CD4-positive, alpha-beta memory T cell (primary cell): ENCODE measurements at places on chromosomes 13 and 19. TPM values are rescaled to one million over a fixed set of nuclear protein-coding genes. Genes with fewer than 3 reads are reported as not detected.
A peak's percentile ranks its signal among the peaks of the same experiment; 100 is the strongest.

Gene KCNJ14
- total RNA-seq = 3.6 TPM

- peak overlapping the region; percentile 24 for H3K27ac ChIP-seq
- H3K4me3 ChIP-seq = no peak overlapping the region
- H3K4me1 ChIP-seq = peaks cover 17% of the 10 kb centered on the region
- H3K27me3 ChIP-seq = no peaks in the 10 kb centered on the region
- DNase-seq = peak; percentile 31
- peaks cover 33% of the 10 kb centered on the region for H3K36me3 ChIP-seq
These were observed 26.9 kb downstream of the TMED1 start for GRCh38 chr19:10808937-10809649.

DNA sequence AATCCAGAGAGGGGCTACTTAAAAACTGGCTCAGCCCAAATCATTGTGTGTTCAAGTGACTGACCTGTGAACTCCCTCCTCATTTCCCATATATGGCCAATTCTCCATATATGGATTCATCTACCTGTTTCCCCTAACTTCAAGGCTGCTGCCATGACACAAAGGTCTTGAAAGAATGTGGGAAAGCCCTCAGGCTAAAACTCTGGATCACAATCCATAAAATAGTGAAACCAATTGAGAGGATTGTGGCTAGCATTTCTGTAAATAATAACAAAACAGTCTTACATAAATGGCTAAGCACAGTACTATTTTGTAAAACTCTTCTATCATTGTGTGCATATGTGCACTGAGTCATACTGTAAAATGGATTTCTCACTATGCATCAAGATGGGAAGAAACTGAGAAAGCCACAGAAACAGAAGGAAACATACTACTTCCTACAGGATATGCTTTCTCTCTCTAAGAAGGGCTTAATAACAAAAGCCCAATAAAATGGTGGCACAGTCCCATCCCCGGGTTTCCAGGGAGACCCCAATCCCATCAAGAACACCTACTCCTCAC, 80.5 kb downstream of the FOXO1 start:
- H3K27me3 ChIP-seq = no peaks in the 10 kb centered on the region
- H3K27ac ChIP-seq = no peak overlapping the region
- no peak overlapping the region for H3K4me3 ChIP-seq
- H3K36me3 ChIP-seq = no peaks in the 10 kb centered on the region
- peaks cover 78% of the 10 kb centered on the region for H3K4me1 ChIP-seq

Gene LGI4
- total RNA-seq = 0.72 TPM

DNA sequence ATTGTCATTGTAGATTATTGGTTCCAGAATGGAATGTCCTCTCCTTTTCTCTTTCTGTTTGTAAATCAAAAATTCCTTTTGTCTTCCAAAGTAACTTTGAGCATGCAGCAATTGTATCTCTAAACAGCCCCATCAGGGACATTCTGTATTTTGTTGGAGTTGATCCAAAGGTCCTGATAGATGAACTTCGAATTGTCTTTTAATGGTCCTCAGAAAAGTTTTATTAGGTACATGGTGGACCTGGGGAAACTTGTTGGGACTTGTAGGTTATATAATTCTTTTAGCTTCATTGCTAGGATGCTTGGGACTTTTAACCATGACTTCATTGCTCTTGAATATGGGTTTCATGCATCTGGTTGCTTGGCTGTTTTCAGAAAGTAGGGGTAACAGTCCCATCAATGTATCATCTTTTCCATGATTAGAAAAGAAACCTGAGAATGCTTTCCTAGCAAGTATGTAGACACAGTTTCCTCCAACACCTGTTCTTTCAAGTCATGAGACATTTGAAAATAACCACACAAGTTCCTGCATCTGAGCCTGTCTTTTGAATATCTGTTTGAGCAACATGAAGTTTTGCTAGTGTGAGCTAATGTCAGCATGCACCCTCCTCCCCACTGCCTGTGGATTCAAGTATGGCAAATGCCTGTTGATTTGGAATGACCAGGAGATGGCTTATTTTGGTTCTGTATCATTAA, 413.1 kb downstream of the KCNRG start:
- peaks cover 4% of the 10 kb centered on the region for H3K4me1 ChIP-seq
- no peaks in the 10 kb centered on the region for H3K36me3 ChIP-seq
- DNase-seq = no peak

DNA sequence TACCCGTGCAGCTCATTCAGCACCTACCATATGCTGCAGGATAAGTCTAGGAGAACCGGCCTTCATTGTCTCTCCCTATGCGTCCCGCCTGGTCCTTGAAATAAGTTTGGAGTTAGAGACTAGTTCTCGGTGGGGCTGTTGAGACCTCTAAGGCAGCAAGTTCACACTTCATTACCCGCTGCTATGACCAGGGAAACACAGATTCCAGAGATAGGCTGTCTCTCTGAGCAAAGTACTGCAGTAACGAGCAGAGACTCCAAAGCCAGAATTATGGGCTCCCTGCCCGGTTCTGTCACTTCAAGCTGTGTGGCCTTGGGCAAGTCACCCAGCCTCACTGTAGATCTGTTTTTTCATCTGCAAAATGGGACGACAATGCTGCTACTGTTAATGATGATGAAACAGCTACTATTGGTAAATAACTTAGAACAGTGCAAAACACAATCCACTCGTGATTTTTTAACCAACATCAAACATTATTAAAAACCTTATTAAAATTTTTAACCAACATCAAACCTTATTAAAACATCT, 184.1 kb downstream of the USP12 start:
- no peaks in the 10 kb centered on the region for H3K36me3 ChIP-seq
- no peak overlapping the region for H3K4me3 ChIP-seq
- no peak for DNase-seq
- H3K27ac ChIP-seq = no peak overlapping the region
- no peaks in the 10 kb centered on the region for H3K4me1 ChIP-seq
- H3K27me3 ChIP-seq = no peaks in the 10 kb centered on the region

GRCh38 chr13:24176351-24177101, 16.0 kb downstream of the SPATA13 start:
- no peaks in the 10 kb centered on the region for H3K36me3 ChIP-seq
- H3K4me1 ChIP-seq = no peaks in the 10 kb centered on the region
- H3K27me3 ChIP-seq = no peaks in the 10 kb centered on the region
- no peak overlapping the region for H3K27ac ChIP-seq
- no peak for DNase-seq

Gene HSD17B14
- 0.75 TPM for total RNA-seq

DNA sequence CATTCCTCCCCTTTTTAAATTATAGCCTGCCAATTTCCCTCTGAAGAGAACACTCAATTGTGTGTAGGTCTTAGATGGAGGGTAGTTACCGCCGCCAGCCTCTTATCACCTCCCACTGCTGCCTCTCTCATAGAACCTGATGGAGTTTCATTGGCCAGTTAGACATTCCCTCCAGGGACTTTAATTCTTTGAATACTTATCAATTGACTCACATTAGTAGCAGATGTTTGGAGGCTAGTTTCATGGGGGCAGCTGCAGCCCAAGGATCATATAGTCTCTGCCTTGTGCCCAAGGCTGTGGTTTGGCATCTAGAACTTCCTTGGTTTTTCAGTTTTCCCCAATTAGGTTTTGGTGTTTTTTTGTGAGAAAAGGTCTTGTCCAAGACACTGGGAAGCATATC, 318.9 kb upstream of the HTR2A start:
- H3K36me3 ChIP-seq = no peaks in the 10 kb centered on the region
- no peak overlapping the region for H3K27ac ChIP-seq
- H3K27me3 ChIP-seq = no peaks in the 10 kb centered on the region
- no peak overlapping the region for H3K4me3 ChIP-seq
- H3K4me1 ChIP-seq = no peaks in the 10 kb centered on the region
- no peak for DNase-seq

DNA sequence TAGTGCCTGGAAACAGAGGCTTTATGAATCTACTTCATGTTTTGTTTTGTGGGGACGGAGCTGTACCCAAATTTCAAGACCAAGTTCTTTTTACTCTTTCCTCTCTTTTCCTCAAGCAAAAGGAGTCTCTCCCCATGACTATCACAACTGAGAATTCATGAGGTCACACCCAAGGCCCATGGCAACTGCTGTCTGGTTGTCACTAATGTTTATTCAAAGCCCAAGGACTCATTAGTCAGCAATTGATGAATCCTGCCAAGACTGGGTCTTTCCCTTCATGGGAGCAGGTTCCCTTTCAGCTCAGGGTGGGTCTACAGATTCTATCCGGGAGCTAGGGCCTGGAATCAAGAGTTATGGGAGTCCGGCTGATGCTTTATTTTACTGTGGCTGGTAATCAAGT, 441.5 kb upstream of the PCDH20 start:
- H3K27ac ChIP-seq = no peak overlapping the region
- H3K4me1 ChIP-seq = no peaks in the 10 kb centered on the region
- no peaks in the 10 kb centered on the region for H3K27me3 ChIP-seq
- no peaks in the 10 kb centered on the region for H3K36me3 ChIP-seq
- no peak for DNase-seq

DNA sequence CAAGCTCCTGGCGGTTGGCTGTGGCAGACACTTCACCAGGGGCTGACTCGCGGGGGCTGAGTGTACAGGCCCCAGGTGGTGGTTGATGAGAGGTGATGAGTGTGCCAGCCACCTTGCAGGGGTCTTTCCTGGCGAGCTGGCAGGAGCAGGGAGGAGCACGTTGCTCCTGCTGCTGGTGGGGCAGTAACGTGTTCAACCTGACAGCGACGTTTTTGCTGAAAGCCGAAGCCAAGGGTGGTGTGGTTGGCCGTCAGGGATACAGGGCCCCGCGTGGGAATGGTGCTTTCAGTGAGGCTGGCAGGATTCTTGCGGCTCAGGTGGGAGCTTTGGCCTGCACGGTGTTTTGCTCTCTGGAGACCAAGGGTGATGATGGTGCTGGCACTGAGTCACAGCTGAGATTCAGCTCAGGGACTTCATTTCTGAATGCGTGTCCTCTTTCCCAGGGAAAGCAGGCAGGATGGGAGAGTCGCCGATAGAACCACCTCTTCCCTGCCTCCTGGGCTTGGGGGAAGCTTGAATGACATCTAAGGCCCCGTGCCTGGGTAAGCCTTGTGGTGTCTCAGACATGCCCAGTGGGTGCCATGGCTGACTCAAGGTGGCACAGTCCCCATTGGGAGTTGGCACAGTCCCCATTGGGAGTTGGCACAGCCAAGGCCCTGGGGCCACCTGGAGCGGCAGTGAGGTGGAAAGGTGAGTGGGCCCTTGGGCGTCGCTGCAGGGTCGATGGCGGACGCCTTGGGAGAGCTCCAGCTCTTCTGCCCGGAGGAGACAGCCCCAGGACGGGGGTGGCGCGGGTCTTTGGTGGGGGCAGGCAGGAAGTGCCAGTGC, 8.8 kb downstream of the DAZAP1 start:
- H3K4me3 ChIP-seq = no peak overlapping the region
- no peaks in the 10 kb centered on the region for H3K27me3 ChIP-seq
- DNase-seq = no peak
- no peak overlapping the region for H3K27ac ChIP-seq
- peaks cover 60% of the 10 kb centered on the region for H3K4me1 ChIP-seq
- H3K36me3 ChIP-seq = peaks cover 58% of the 10 kb centered on the region

GRCh38 chr13:63090524-63090923, 1674.9 kb upstream of the PCDH20 start:
- no peak overlapping the region for H3K27ac ChIP-seq
- no peaks in the 10 kb centered on the region for H3K27me3 ChIP-seq
- no peak for DNase-seq
- no peaks in the 10 kb centered on the region for H3K36me3 ChIP-seq

GRCh38 chr13:44146138-44146537, 227.5 kb upstream of the SERP2 start:
- no peaks in the 10 kb centered on the region for H3K27me3 ChIP-seq
- no peak overlapping the region for H3K4me3 ChIP-seq
- no peak for DNase-seq
- H3K36me3 ChIP-seq = no peaks in the 10 kb centered on the region
- H3K27ac ChIP-seq = no peak overlapping the region

- peak overlapping the region; percentile 86 for H3K27ac ChIP-seq
- H3K4me1 ChIP-seq = peaks cover 42% of the 10 kb centered on the region
- H3K4me3 ChIP-seq = peak overlapping the region; percentile 76
- DNase-seq = peak; percentile 78
These were observed 2.1 kb upstream of the HOOK2 start for GRCh38 chr19:12777217-12778016.

DNA sequence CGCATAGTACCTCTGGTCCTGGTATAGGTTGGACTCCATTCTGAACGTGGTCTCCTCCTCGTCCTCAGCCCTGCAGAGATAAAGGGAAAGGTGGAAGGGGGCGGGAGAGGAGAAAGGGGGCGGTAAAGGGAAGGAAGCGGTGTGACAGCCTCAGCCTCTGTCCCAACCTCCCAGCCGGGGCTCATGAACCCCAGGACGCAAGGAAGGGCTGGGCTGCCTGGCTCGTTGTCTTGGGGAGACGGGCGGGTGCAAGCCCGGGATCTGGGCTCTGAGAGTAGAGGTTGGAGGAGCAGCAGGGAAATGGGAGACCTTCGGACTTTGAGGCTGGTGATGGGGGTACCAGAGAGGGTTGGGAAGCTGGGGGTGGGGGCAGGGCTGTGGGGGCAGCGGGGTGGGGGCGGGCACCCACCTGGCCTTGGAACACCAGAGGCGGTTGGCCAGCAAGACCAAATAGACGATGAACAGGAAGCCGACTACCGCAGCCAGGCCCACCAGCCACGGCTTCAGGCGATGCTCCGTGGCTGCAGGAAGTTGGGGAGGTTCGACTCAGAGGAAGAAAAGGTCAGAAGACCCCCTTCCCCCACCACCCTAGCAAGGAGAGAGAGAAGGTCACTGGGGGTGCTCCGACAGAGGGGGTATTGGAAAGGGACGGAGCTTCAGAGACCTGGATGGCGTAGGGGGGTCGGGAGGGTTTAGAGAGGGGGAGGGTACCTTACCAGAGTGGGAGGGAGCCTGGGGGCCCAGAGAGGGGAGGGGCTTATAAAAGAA, 1.7 kb downstream of the SMIM24 start:
- no peak for DNase-seq
- no peak overlapping the region for H3K4me3 ChIP-seq
- H3K36me3 ChIP-seq = no peaks in the 10 kb centered on the region
- peaks cover 15% of the 10 kb centered on the region for H3K4me1 ChIP-seq

- H3K27ac ChIP-seq = no peak overlapping the region
- H3K4me3 ChIP-seq = no peak overlapping the region
- no peak for DNase-seq
- H3K4me1 ChIP-seq = peaks cover 16% of the 10 kb centered on the region
- H3K36me3 ChIP-seq = no peaks in the 10 kb centered on the region
These were observed 16.8 kb downstream of the POLR1D start for GRCh38 chr13:27638521-27638920.

GRCh38 chr19:39154100-39154628, 28.6 kb downstream of the PAK4 start:
- no peak overlapping the region for H3K4me3 ChIP-seq
- peaks cover 4% of the 10 kb centered on the region for H3K4me1 ChIP-seq
- no peak overlapping the region for H3K27ac ChIP-seq
- no peaks in the 10 kb centered on the region for H3K27me3 ChIP-seq

DNA sequence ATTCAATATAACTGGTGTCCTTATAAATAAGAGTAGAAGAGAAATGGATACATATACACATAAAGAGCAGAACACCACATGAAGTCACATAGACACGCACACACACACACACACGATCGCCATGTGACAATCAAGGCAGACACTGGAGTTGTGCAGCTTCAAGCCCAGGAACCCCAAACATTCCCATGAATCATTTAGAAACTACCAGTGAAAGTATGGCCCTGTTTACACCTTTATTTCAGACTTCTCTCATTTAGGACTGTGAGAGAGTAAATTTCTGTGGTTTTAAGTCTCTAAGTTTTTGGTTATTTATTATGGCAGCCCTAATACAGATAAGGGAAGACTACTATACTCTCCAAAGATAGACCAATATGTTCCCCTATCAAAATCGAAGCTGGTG, 20.4 kb upstream of the TNFSF13B start:
- no peaks in the 10 kb centered on the region for H3K4me1 ChIP-seq
- no peak for DNase-seq
- no peak overlapping the region for H3K4me3 ChIP-seq
- H3K27me3 ChIP-seq = no peaks in the 10 kb centered on the region
- no peak overlapping the region for H3K27ac ChIP-seq
- no peaks in the 10 kb centered on the region for H3K36me3 ChIP-seq
